COLO829 (cell line): ENCODE measurements at places on chromosomes 2 and 18.

DNA sequence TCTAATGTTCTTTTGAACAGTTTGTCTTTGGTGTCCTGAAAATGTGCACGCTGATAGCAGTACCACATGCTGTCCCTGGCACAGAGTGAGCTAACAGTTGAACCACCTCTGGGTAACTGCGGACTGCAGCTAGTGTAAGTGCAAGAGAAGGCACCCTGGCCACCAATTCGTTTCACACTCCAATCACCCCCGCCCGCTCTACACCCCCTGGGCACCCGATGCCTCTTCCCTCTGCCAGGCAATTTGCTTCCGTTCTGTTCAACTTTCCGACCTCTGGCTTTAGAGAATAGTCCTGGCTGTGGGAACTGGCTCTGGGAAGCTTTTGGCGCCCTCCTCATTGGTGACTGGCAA lies 1.4 kb downstream of the DOCK10 start:
- no peak for DNase-seq

GRCh38 chr2:64036034-64036705 lies 16.9 kb upstream of the VPS54 start:
- DNase-seq = no peak

- DNase-seq = no peak
Measured at GRCh38 chr2:204503869-204504268, 41.4 kb upstream of the PARD3B start.

DNA sequence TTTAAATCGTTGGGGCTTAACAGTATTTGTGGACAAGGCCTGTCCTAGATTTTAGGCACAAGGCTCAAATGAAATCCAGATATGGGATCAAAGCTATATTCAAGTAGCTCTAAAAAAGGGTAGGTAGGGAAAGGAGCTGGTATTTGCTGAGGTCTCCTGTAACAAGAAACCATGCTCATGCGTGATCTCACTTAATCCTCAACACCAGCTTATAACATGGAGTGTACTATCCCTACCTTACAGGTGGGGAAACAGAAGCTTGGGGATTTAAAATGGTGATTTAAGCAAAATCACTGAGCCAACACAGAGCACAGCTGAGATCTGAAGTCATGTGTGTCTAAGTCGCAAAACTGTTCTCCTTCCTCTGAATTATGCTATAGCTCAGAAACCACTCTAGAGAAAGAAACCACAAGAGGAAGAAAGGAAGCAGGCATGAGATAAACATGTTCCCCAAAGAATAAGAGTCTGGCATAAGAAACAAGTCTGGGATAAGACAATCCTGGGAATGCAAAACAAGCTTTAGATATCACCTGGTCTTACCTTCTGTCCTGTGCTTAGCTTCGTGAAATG lies 43.1 kb downstream of the CYRIA start:
- no peak for DNase-seq

DNA sequence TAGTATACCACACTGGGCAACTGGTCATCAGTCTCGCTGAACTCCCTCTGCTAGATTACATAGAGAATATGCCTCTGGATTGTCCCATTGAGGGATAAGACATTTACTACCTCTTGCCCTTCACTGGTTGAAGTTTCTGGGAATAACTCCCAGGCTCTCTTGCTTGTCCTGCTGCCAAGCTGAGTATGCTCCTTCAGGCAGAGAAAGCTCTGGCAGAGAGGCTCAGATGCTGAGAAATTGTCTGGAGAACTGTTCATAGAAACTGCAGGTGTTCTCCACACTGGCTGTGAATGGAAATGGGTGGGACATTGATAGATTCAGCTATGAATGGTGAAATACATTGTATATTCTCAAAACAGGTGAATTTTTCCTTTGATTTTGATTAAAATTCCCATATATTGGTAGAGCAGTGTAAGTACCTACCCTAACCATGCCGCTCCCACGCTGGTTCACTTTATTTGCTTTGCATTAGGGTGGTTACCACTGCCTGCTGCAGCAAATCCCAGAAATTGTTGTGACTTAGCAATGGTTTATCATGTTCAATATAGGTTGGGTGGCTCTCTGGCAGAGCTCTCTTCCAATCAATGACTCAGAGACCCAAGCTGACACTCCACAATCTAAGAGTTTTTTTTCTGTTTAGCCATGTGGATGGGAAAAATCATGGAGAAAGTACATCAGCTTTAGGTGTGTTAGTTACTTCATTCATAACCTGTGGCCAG lies 36.7 kb downstream of the FAM117B start:
- DNase-seq = no peak

DNA sequence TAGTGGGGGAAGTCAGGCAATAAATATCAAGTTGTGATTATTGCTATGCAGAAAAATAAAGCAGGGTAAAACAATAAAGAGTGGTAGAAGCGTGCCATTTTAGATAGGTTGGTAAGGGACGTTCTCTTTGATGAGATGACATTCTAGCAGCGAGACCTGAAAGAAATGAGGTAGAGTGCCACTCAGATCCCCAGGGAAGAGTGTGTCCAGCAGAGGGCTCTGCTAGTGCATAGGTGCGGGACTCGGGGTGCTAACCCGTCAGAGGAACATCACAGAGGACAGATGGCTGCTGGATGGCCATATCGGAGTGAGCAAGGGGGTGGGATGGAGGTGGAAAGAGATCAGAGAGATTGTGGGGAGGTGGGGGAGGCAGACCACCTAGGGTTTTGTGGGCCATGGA lies 16.3 kb upstream of the GTF2A1L start:
- no peak for DNase-seq
